ENCODE measurements at places on chromosomes 1 and 21.
A peak's percentile ranks its signal among the peaks of the same experiment; 100 is the strongest.

- DNase-seq = no peak
These were observed 23.2 kb upstream of the TMEM222 start for GRCh38 chr1:27298632-27299384.

GRCh38 chr1:157739229-157739901 is 37.6 kb downstream of the FCRL2 start:
- DNase-seq = no peak

DNA sequence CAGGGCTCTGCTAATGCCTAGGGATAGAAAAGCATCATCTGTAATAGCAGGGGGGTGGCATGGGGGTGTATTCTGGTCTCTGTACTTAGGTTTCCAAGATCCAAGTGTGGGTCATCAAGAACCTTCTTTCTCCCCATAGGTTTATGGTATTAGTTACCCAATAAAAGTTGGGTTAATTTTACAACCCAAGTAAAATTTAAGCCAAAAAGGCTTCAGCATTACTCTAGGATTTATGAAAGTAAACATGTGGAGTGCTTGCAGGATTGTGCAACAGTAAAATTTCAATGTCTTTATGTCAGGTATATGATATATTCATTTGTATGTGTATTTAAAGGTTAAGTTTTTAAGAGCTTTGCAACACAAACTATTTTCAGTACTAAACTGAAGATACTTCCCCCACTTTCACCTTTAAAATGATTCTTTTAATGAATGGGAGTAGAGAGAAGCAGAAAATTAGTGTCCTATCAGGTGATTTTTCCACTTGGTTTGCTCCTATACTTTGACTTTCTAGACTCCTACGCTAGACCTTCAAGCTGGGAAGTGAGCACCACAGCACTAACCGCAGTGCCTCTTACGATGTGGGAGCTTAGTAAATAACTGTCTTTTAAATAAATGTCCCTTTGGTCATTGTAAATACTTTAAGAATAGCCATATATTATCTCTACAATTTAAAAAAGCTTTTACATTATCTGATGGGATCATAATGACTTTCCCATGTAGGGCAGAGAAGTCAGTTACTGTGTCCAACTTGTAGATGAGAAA is 67.8 kb upstream of the UBE2U start:
- no peak for DNase-seq

GRCh38 chr1:201559679-201560162 is 20.8 kb downstream of the NAV1 start:
- no peak for DNase-seq

DNA sequence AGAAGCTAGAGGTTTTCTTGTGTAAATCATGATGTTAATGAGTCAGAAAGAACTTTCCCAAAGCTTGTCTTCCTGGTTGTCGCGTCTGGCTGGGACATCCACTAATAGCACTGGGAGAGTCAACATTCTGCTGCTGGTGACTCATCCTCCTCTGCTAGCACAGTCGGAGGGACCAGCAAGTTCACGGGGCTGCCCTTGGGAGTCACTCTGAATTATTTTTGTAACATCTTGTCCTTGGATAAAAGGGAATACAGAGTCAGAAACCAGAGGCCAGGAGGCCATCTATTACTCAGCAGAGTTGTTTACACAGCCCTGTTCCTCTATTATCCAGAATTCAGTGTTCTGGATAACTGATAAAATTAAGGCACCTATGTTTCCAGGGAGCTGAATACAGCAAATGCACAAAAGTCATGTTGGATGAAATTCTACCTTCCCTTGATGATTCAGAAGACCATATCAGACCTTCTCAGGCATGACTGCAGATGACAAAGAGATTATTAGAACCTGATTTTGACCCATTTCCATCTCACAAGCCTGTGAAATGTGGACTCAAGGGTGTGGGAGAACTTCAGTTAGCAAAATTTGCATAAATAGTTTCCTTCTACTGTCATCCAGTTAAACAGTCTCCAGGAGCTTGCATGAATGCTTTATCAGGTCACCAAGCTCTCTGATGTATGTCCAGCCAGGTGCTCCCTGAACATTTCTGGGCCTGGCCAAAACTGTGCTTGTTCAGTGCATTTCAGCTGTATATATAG is 68.1 kb downstream of the JAK1 start:
- peak; percentile 88 for DNase-seq

DNA sequence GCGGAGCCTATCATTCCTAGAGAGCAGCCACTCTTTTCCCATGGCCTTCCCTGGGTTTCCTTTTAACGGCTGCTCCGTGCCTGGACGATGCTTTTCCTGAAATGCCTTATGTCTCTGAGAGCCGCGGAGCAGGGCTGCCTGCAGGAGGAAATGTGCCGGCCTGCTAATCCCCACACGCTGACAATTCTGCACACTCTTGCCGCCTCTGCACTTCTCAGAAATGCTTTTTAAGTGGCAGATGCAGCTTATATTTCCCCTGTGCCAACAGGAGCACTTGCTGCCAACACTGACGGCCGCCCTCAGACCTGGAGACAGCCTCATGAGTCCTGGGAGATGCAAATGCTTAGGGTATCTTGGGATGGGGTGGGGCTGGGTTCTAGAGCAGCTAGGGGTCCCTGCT is 253.2 kb downstream of the GRIK3 start:
- DNase-seq = no peak

GRCh38 chr1:45429561-45430159 is 61.3 kb downstream of the TESK2 start:
- no peak for DNase-seq

GRCh38 chr1:21520899-21521716 is 11.9 kb downstream of the ALPL start:
- DNase-seq = no peak

DNA sequence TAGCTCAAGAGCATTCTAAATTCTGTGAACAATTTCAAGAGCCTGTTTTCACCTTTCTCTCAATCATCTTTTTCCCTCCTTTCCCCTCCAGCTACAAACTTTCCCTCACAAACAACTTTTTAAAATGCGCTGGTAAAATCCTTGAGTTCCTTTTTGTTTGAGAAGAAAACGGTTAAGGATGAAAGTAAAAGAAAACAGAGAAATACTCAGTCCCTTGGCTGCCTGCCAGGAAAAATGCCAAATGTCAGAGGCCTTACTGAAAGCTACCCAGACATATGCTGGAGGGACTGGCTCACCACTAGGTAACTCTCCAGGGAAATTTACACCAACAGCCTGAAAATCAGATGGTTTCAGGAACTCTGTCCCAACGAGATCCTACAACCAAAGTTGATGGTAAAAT is 11.0 kb upstream of the SERBP1 start:
- DNase-seq = no peak

DNA sequence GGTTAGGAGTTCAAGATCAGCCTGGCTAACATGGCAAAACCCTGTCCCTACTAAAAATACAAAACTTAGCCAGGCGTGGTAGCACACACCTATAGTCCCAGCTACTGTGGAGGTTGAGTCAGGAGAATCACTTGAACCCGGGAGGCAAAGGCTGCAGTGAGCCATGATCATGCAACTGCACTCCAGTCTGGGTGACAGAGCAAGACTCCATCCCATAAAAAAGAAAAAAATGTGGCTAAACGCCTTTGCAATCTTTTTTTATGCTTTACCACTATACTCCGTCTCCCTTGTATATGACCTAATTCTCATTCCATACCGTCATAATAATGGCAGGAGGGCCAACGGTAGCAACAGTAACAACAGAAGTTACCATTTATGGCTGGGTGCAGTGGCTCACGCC is 109.5 kb downstream of the ASH1L start:
- DNase-seq = no peak

- no peak for DNase-seq
These were observed 27.0 kb downstream of the CLCA4 start for GRCh38 chr1:86573763-86574484.

GRCh38 chr1:116127123-116127847 is 16.1 kb downstream of the MAB21L3 start:
- no peak for DNase-seq

DNA sequence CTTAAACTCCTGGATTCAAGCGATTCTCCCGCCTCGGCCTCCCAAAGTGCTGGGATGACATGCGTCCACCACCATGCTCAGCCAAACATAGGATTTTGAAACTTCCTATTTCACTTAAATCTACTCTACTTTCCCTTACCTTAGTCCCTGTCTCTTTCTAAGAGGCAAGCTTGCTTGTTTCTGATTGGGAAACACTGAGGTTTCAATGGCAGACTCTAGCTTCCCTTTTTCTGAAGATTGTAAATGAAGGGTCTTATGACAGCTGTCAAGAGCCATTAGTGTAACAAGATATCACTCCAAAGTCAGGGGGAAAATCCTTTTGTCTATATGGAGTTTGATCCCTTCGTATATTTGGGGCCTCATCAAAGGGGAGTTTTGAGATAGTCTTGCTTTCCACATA is 23.5 kb upstream of the LMO4 start:
- no peak for DNase-seq

GRCh38 chr1:179955287-179955680 is 674 bp downstream of the CEP350 start:
- no peak for DNase-seq

DNA sequence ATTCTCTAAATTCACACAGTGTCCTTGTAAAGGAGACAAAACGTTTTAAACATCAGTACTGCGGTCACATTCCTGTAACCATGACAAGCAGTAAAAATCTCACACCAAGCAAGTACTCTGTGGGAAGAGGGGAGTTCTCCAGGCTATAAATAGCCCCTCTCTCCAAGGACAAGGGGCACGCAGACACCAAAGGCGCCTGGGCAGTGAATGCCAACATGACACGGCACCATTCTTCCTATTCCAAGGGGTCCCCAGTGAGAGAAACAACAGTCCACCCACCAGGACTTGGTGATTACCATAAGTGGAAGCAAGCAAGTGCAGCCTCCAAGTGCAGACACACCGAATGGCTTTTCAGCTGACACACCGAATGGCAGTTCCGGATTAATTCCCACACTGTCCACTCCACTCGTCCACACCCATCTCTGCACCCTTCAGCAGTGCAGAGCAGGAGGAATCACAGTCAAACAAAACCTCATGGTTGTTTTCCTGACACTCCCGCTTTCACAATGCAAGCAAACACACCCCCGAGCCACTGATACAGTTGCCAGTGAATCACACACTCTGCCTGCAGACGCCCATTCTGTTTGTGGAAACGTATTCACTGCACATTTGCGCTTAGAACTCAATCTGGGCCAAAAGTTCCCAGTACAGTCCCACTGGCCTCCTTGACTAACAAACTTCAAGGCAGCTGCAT is 1.8 kb downstream of the PTTG1IP start:
- DNase-seq = peak; percentile 35

All from GM04504 (cell line).